ENCODE measurements at places on chromosomes 13 and 19.
A peak's percentile ranks its signal among the peaks of the same experiment; 100 is the strongest.

DNA sequence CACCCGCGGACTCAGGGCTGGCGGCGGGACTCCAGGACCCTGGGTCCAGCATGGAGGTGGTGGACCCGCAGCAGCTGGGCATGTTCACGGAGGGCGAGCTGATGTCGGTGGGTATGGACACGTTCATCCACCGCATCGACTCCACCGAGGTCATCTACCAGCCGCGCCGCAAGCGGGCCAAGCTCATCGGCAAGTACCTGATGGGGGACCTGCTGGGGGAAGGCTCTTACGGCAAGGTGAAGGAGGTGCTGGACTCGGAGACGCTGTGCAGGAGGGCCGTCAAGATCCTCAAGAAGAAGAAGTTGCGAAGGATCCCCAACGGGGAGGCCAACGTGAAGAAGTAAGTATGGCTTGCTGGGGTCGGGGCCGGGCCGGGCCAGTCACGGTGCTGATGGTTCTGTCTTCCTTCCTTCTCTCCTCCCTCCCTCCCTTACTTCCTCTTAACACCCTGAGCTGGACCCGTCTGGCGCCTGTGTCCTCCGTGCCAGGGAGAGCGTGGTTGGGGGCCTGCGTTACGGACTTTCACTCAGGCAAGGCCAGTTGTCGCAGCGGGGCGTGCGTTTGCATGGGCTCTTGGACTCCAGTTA lies 1.4 kb downstream of the STK11 start:
- no peak for DNase-seq

GRCh38 chr19:34298891-34299520 lies 44.7 kb downstream of the GARRE1 start:
- DNase-seq: no peak

GRCh38 chr13:19960653-19960976 lies 2.1 kb downstream of the ZMYM2 start:
- DNase-seq: no peak

- DNase-seq: peak; percentile 89
Observed at GRCh38 chr19:27793128-27793643, 1419.8 kb downstream of the UQCRFS1 start.

GRCh38 chr19:1266129-1266915 lies 2.8 kb upstream of the CIRBP start:
- DNase-seq: peak; percentile 91

GRCh38 chr13:100525453-100526317 lies 62.9 kb downstream of the GGACT start:
- DNase-seq: no peak

DNA sequence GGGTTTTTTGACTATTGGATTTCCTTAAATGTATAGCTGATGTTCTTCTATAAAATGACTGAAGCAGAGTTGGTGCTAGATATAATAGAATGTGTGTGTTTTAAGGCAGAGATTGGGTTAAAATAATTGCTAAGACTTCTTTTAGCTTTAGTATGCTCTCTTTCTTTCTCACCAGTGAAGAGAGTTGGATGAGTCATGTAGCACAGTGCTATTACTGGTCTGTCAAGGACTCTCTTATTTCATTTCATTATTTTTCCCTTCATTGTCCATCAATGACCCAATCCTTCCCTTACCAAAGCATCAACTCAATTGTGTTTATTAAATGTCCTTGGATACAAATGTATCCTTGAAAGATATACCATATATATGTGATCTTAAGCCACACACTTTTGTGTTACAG lies 268.9 kb downstream of the IRS2 start:
- DNase-seq: no peak

- peak; percentile 9 for DNase-seq
Observed at GRCh38 chr13:114109641-114110041, 22.8 kb downstream of the RASA3 start.

GRCh38 chr13:46751811-46752635 lies 44.9 kb downstream of the ESD start:
- peak; percentile 14 for DNase-seq

DNA sequence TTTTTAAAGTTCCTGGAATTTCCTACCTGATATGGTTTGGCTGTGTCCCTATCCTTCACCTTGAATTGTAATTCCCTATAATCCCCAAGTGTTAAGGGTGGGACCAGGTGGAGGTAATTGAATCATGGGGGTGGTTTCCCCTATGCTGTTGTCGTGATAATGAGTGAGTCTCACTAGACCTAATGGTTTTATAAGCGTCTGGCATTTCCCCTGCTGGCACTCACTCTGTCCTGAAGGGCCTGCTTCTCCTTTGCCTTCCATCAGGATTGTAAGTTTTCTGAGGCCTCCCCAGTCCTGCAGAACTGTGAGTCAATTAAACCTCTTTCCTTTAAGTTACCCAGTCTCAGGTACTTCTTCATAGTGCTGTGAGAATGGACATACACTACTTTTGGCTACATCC lies 298.7 kb downstream of the HS6ST3 start:
- no peak for DNase-seq

DNA sequence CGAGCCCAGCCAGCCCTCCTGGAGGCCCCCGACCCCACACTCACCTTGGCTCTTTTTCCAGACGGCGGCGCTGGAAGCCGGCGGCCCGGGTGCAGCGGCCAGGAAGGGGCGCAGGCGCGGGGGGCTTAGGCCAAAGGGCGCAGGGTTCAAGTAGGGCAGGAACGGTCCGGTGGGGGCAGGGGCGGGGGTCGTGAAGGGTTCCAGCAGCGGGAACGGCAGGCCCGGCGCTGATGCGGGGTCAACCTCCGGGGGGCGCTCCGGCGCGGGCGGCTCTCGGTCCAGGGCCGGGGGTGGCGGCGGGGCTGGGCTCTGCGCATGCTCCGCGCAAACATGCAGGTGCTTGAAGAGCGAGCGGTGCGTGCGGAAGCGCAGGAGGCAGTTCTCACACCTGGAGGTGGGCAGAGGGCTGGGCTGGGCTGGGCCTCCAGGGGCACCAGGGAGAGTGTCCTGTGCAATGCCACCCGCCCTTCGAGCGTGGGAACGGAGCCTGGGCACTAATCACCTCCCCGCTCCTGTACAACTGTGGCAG lies 2.3 kb downstream of the ZNF414 start:
- DNase-seq: no peak

GRCh38 chr19:58513213-58513693 lies 1.5 kb upstream of the SLC27A5 start:
- no peak for DNase-seq

DNA sequence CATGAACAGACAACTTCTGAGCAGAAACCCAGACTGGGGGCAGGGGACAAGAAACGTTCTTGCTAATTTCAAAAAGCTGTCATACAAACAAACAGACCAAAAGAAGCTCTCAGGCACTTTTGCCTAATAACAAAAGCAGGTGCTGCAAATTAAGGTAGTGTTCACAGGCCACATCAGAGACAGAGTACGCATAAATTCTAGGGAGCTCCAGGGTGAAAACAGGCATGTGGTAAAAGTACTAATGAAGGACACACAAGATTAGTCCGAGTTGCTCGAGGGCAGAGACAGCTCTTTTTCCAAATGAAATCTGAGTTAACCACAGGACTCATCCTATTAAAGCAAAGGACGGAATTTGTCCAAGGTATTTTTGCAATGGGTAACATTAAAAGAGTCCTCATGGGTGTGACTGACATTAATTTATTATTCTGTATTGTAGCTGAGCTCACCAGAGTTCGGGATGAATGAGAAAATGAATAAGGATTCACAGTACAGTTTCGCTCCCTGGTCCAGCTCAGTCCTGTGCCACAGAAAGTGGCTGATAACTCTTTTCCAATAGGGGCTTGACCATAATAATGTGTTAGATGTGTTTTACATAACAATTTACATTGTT lies 197.3 kb downstream of the LHFPL6 start:
- DNase-seq: no peak

- DNase-seq: peak; percentile 42
Observed at GRCh38 chr19:48196933-48197665, 26.6 kb downstream of the ZSWIM9 start.

DNA sequence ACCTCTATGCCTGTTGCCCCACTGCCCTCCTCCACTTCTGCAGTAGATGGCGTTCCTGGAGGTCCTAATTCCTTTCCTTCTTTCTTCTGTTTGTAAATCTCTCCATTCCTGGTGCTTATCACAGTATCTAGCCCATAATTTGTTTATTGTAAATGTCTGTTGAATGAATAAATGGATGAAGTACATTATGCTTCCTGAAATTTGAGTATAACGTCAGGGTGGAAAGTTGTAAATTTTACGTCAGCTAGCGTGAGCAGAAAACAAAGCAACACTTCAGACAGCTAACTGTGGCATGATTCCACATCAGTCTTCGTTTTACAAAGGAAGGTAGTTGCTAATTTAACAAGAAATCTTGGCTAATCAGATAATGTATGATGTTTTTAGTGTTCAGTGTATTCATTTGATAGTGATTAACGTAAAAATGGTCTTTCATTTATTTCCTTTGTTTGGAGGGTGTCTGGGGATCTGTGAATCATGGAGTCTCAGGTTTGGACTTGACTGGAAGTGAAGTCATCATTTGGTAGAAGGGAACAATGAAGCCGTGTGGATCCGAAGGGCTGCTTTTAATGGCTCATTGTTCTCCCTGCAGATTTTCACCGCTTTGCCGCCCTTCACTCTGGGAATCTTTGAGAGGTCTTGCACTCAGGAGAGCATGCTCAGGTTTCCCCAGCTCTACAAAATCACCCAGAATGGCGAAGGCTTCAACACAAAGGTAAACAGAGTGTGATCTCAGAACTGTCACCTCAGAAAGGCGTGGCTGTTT lies 215.1 kb downstream of the SHISA2 start:
- DNase-seq: no peak

GRCh38 chr13:20442798-20443381 lies 82.8 kb downstream of the CRYL1 start:
- no peak for DNase-seq

- no peak for DNase-seq
Observed at GRCh38 chr13:109010912-109011311, 381.5 kb downstream of the MYO16 start.

- peak; percentile 96 for DNase-seq
Observed at GRCh38 chr19:53991224-53992113, at the start of gene CACNG6. TSS of gene CACNG6 (plus strand) at chr19:53991637. CDS start at chr19:53992878, 1,241 bp downstream.

GRCh38 chr13:99656844-99657381 lies 155.6 kb downstream of the TM9SF2 start:
- no peak for DNase-seq

GRCh38 chr13:51630288-51630615 lies 46.0 kb downstream of the WDFY2 start:
- no peak for DNase-seq

GRCh38 chr13:96849091-96849490 lies 145.2 kb downstream of the OXGR1 start:
- no peak for DNase-seq

- no peak for DNase-seq
Observed at GRCh38 chr13:64855506-64855905, 2374.6 kb downstream of the PCDH9 start.

- peak; percentile 15 for DNase-seq
Observed at GRCh38 chr13:98564204-98564603, 12.7 kb downstream of the STK24 start.

DNA sequence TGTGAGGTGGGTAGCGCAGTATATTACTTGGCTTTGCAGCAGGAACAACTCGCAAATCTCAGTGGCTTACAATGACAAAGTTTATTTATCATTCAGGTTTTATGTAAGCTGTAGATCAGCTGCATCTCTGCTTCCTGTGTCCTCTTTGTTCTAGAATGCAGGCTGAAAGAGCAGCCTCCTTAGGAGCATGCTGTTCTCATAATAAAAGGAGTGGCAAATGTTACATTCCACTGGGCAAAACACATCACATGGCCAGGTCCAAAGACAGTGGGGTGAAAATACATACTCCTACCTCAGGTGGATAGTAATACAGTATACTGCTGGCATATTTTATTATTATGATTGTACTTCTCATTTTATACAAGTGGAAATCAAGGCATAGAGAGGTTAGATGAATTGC lies 1.2 kb upstream of the CSNK1A1L start:
- DNase-seq: no peak

GRCh38 chr19:41792513-41793413 lies 3.6 kb upstream of the CEACAM3 start:
- peak; percentile 67 for DNase-seq

DNA sequence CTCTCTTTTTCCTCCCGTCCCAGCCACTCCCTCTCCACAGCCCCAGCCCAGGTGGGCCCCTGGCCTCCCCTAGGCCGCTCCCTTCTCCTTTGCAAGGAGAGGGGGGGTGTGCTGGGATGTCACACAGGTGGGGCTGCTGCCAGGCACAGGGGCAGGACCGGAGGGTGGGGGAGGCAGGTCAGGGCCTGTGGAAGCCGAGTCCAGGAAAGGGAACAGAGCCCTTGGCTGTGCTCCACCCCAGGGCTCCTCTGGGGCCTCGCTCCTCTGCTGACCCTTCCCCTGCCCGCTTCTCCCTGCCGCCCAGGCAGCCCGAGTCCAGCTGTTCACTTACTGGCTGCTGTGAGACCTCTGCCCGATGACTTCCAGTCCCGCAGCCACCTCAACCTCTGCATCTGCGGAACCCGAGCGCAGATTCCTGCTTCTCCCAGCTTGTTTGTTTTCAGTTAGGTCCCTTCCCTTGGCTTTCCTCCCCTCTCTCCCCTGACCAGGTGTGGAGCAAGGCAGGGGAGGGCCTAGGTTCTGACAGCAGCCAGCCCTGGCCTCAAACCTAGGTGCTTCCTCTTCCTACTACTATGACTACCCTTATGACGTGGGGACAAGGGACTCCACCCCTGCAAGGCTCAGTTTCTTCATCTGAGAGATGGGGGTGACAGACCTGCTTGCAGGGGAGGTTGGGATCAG lies 850 bp upstream of the KLK11 start:
- no peak for DNase-seq

GRCh38 chr13:42348576-42348975 lies 76.6 kb downstream of the AKAP11 start:
- DNase-seq: no peak

DNA sequence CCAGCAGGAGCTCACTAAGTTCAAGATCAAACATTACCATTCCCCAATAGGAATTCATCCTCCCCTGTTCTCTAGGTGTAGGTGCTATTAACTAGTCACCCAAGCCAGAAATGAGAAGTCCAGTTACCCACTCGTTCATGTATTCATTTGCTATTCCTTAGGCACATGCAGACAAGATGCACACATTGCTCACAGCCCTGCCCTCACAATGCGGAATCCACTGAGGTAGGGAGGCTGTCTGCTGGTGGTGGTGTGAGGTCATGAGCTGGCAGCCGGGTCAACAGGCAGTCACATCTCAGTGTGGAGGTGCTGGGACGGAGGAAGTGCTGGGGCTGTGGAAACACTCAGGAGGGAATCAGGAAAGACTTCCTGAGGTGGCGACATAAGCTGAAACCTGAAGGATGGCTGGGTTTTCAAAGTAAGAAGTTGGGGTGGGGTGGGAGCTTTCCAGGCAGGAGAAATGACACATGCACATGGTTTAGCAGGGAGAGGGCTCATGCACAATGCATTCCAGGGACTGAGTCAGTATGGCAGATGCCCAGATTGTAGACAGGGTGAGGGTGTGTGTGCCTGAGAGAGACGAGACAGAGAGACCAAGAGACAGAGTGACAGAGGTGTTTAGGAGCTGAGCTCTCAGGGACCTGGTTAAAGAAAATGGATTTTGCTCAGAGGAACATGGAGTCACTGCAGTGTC lies 117.6 kb downstream of the USP12 start:
- DNase-seq: no peak
